Testis (tissue), 5 donors: ENCODE measurements at places on chromosomes 3 and 15. TPM values are rescaled to one million over a fixed set of nuclear protein-coding genes. Genes with fewer than 3 reads are reported as not detected.

GRCh38 chr3:58176185-58176530 lies 34.6 kb downstream of the DNASE1L3 start:
- DNase-seq, result no peak

DNA sequence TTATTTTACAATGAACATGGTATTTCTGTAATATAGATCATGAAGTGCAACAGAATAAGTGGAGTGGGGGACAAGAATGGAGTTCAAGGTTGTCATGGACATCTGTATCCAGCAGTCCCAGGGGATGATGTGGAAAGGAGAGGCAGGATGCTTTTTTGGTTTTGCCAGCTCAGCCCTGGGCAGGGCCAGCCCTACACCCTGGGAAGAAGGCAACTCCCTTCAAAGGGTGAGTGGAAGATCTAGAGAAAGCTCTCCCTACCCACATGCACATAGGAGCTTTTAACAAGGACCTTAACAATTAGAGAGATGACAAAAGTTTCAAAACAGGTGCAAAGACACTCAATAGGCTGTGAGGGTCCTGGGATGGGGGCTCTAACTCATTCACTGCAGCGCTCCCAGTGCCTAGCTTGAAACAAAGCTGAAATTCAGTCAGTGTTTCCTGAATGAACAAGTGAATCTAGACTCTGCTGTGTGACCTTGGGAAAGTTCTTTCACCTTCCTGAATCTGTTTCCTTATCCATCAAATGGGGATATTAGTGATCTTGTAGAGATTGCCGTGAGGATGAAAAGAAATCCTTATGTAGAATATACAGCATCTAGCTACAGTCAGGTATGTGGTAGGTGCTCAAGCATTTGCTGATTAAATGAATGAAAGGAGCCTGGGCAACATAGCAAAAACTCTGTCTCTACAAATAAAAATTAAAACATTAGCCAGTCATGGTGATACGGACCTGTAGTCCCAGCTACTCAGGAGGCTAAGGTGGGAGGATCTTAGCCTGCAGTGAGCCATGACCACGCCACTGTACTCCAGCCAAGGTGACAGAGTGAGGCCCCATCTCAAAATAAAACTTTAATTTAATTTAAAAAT lies 14.3 kb downstream of the BHLHE40 start:
- no peak for DNase-seq

DNA sequence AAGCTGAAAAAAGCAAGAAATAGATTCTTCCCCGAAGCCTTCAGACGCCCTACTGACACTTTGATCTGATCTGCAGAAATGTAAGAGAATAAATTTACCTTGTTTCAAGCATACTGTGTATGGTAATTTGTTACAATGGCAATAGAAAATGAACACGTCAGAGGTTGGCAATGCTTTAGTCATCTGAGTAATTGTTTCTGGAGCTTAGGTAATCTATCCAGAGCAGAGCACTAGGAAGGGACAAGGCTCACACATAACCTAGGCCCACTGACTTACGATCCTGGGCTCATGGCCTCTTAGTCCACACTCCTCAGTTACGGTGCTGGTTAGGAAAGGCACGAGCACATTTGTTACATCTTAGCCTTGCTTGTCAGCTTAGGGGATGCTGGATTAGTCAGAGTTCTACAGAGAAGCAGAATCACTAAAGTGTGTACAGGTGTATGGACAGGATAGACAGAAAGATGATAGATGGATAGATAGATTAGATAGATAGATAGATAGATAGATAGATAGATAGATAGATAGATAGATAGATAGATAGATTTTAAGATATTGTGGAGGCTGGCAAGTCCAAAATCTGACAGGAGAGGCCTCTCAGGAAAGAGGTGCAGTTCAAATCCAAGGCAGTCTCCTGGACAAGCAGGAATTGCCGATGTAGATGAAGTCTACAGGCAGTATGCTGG lies 46.8 kb upstream of the TBC1D23 start:
- no peak for DNase-seq

DNA sequence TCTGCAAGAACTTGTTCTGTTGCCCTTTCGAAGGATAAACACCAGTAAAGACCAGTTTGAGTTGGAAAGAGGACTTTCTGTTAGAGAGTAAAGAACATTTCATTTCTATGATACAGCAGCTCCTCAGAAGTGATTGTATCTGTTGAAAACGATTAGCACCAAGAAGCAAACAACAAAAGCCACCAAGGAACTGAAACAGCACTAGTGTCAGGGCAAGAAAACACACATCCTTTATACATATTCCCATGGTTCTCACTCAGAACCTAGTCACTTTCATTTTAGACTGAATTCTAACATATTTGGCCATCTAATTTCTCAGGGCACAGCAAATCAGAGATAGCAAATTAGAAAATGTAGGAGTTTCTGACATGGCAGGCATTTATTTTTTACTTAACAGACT lies 116.1 kb downstream of the ATP1B3 start:
- no peak for DNase-seq

GRCh38 chr15:76529911-76530310 lies 193.3 kb downstream of the ISL2 start:
- no peak for DNase-seq

DNA sequence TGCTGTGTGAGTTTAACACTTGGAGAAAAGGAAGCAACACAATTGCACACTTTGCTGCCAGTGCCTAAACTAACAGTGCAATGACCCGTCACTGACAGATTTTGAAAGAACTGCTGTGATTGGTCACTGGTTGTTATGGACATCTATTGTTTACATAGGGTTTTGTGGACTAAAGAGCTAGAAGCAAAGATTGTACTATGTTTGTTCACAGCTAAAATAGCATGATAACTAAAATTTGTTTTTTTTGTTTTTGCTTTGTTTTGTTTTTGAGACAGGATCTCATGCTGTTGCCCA lies 112.4 kb upstream of the GOLGA8J start:
- DNase-seq, result no peak

GRCh38 chr15:73228128-73228646 lies 140.6 kb downstream of the HCN4 start:
- no peak for DNase-seq

DNA sequence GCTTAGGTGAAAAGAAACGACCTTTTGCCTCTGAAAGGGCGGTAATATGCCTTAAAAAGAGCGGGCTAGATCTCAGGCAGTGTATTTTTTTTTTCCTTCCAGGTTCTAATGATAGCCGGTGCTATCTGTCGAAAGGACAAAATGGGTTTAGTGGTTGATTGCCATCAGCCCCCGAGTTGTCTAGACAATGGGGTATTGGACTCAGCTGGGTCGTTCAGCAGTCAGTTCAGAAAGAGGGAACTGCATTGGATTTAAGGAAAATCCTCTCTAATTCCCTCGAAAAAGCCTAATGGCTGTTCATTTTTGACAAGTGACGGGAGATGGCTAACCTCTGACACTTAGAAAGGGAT lies 728 bp downstream of the EIF2B5 start:
- no peak for DNase-seq

GRCh38 chr3:53113293-53114010 lies 16.8 kb downstream of the RFT1 start:
- peak; percentile 71 for DNase-seq

DNA sequence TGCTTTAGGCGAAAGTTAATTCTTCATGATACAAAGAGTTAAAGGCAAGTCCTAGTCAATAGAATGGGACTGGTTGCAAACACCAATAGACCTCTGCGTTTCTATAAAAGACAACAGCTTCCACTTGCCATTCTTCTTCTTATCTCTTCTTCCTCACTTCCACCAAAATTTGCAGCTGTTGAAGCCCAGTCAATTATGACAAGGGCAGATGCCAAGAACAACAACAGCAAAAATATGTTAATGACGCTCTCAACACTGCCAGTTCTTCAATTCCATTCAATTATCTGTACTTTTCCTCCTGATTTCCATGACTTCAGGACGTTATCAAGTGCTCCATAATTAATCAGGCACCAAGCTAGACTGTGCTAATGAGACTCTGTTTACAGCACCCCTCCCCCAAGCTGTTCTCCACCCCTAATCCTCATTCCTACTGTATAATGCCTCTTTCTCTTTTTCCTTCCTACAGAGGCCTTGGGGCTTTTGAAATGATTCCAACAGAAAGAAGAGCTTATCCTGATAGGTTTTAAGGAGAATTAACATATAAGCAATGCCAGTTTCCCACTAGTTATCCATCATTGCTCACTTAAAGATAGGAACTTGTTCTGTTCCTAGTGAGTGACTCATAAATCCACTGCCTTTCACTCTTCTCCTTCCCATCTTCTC lies 1160.5 kb downstream of the IGSF11 start:
- peak; percentile 48 for DNase-seq

- DNase-seq, result no peak
Measured at GRCh38 chr3:195746751-195747150, 26.0 kb downstream of the MUC20 start.

GRCh38 chr3:79052054-79052681 lies 715.6 kb downstream of the ROBO1 start:
- peak; percentile 17 for DNase-seq

DNA sequence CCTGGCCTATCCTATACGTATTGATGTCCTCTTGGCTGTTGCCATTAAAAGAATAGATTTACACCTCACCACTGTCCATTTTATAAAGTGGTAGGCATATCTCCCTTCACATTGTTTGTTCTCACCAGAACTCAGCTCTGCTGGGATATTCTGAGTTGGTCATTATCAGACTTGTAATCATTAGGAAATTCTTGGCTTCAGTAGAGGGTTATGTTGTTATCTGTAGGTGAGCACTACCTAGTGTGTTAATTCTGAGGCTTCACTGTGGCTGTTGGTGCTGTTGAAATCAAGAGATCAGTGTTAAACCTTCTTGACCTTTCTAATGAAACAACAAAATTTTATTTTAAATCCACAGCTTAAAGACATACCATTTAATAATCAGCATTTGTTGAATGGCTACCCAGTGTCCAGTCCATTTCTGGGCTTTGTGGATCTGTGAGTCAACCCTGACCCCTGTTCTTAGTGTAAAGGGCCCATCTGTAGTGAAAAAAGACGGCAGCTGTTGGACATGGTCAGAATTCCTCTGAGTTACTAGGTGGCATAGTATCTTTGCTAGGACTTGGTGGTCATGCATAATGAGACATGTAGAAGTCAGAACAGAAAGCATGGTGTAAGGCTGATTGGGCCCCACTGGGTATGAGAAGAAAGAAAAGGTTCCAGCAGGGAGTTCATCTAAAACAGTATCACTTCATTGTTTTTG lies 32.9 kb upstream of the P4HTM start:
- DNase-seq, result no peak

DNA sequence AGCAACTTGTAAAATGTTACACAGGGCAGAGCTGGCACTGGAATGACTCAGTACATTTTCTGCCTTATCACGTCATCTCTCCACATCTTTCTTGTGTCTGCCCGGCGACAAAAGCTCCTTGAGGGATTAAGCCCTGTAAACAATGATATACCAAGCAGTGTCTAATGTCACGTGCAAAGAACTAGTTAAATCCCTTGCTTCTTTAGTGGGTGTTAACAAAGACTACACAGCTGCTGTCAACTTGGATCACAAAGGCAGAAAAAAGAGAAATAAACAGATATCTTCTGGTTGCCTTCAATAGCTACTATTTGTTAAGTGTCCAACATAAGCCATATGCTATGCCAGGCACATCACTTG lies 48.1 kb upstream of the FRMD4B start:
- DNase-seq, result no peak

GRCh38 chr15:48190932-48191573 lies 412 bp upstream of the CTXN2 start:
- peak; percentile 78 for DNase-seq

DNA sequence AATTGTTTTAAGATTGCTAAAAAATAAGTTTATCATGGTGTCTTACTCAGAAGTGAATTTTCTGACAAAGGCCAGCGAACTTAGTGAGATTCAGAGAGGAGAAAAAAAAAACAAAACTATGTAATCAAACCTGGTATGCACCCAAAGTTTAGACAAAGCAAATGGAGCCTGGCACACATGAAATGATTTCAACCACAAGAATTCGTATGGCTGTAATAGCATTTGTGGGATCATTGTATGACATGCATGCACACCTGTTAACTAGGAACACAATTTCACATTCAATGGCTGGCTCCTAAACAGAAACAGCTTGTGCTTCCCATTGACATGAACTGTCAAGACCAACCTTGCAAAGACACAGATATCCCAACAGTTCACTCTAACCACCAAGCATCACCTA lies 94.6 kb downstream of the ZIC4 start:
- no peak for DNase-seq

- DNase-seq, result no peak
Measured at GRCh38 chr3:35653347-35653746, 14.0 kb downstream of the ARPP21 start.

DNA sequence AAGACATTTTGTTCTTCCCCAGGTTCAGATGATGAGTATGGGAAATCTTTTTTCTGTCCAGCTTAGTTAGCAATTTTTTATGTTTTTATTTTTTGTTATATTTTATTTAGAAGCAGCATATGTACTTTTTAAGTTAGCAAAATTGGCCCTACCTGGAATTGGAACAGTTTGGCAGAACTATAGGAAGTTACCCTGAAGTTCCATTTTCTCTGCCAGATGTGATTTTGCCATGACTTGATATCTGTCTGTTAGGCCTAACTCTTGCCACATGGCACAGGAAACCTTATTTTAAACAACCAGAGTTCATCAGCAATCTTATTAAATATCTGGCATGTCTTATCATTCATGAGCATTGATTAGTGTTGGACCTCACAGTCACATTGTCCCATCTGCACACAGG lies 67.1 kb downstream of the ADAMTSL3 start:
- no peak for DNase-seq

- DNase-seq, result no peak
Measured at GRCh38 chr3:42010530-42010929, 48.6 kb upstream of the ULK4 start.

- peak; percentile 39 for DNase-seq
Measured at GRCh38 chr3:61829722-61830350, 268.5 kb downstream of the PTPRG start.

DNA sequence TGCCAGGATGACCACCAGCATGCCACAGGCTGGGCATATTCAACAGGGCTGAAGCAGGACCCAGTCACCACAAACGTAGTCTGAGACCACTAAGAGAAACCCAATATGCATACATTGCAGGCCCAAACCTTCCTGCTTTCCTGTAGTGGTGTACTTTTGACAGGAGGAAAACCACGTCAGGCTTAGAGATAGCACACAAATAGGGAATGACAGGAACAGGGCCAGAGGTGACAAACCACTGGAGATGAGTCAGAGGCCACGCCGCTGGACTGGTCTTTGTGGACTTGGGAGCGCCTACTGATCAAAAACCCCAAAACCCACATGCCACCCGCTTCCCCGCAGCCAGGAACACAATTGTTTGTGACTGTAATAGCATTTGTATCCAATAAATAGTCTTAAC lies 3.6 kb upstream of the EFCAB12 start:
- no peak for DNase-seq

Gene SOX14
- total RNA-seq, result not detected

Gene SAMMSON
- 3.5 TPM for total RNA-seq

Gene ADAMTS9
- 8.1 TPM for total RNA-seq

Gene CFAP161
- 8.7 TPM for total RNA-seq

Gene SENP8
- 17.6 TPM for total RNA-seq

Gene FURIN
- 23.1 TPM for total RNA-seq

Gene OR4M2
- 1.1 TPM for total RNA-seq

Gene MUC13
- total RNA-seq, result 0.24 TPM

Gene QTRT2
- total RNA-seq, result 29.5 TPM

Gene STAB1
- 58.6 TPM for total RNA-seq

Gene RARRES1
- total RNA-seq, result 0.31 TPM

Gene KCNAB1
- 3.8 TPM for total RNA-seq

Gene HCLS1
- total RNA-seq, result 17.3 TPM

Gene GHRL
- total RNA-seq, result 0.50 TPM

Gene YEATS2
- total RNA-seq, result 41.7 TPM

Gene GRM2
- total RNA-seq, result 16.9 TPM

Gene AADAC
- 0.31 TPM for total RNA-seq

Gene CEP152
- 66.3 TPM for total RNA-seq

Gene TRPM1
- 4.4 TPM for total RNA-seq

Gene TOP2B
- total RNA-seq, result 86.5 TPM
